ENCODE measurements at places on chromosomes 1 and 21. TPM values are rescaled to one million over a fixed set of nuclear protein-coding genes. Genes with fewer than 3 reads are reported as not detected.

The OR2T11 gene
- total RNA-seq, result not detected

The SLFNL1 gene
- total RNA-seq, result not detected

The CD1C gene
- total RNA-seq, result not detected

The CZIB gene
- total RNA-seq, result 63.2 TPM

The RGS4 gene
- total RNA-seq, result 27.9 TPM

The PTPN22 gene
- total RNA-seq, result 0.51 TPM

The MTARC1 gene
- total RNA-seq, result 0.76 TPM

The CFAP45 gene
- total RNA-seq, result not detected

The PDE4B gene
- total RNA-seq, result 36.2 TPM

The PANK4 gene
- total RNA-seq, result 35.5 TPM

Measured in GM23248 (cell line).